Stimulated activated CD4-positive, alpha-beta T cell treated with anti-CD3 and anti-CD28 coated beads, Interleukin-1b, Interleukin-23, amount 100 ng/mL, for 48 hours (primary cell): ENCODE measurements at places on chromosomes 3 and 15.
A peak's percentile ranks its signal among the peaks of the same experiment; 100 is the strongest.

GRCh38 chr3:42476225-42477125, 26.0 kb upstream of the VIPR1 start:
- DNase-seq: no peak

GRCh38 chr3:46356276-46356675, 2.4 kb downstream of the CCR2 start:
- no peak for DNase-seq

GRCh38 chr3:108818404-108818803, 4.2 kb upstream of the TRAT1 start:
- DNase-seq: peak; percentile 69

GRCh38 chr3:172601066-172601832, 78.0 kb upstream of the TNFSF10 start:
- DNase-seq: no peak

DNA sequence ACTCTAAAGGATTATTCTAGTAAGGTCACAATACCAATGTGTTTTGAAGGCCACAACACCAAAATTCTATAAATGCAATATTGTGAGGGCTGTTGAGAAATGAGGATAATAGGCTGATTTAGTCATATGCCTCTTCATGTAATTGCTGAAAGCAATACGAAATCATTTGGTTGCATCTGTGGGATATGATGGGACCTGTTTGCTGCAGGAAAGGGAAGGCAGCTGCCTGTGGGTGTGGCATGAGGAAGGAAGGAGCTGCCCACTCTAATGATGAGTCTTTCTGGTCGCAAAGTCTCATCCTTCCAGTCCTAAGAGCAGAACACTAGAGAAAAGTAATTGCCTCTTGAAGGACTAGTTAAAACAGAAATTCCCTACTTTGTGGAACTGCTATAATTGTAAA, 245.3 kb upstream of the ZPLD1 start:
- DNase-seq: no peak

DNA sequence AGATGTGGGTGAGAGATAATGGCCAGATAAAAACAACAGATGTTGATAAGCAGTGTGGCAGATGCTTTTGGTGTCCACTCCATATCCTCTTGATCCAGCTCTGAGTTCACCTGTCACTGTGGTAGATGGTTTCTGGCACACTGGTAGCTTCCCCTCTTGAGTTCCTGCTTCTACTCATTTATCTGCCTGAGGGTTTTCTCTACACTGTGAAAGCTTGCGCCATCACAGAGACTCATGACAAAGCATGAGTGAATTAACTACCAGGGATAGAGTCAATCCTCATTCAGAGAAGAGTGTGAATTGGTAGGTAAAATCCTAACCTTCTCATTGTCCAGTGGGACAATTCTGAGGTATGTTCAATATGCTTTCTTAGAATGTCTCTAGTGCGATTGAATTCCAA, 50.0 kb upstream of the ARHGEF26 start:
- DNase-seq: no peak

- DNase-seq: no peak
These were observed 48.0 kb downstream of the RASGRP1 start for GRCh38 chr15:38516626-38517025.

GRCh38 chr15:71916834-71917233, 106.5 kb downstream of the NR2E3 start:
- DNase-seq: no peak

DNA sequence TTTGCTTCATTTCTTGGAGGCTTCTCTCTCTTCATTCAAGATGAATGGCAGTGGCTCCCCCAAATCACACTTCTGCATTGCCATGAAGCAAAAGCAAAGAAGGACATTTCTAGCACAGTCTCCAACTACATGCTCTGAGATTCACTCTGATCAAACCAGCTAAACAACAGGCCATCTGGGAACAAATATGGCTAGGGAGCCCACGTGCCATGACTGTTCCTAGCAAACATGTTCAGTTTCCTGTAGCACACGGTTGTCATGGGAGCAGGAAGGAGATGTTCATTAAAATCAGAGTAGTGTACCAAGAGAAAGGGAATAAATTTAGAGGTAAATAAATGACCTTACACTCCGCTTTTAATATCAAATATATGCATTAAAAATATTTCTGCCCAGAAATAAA, 327.3 kb downstream of the GBE1 start:
- no peak for DNase-seq

DNA sequence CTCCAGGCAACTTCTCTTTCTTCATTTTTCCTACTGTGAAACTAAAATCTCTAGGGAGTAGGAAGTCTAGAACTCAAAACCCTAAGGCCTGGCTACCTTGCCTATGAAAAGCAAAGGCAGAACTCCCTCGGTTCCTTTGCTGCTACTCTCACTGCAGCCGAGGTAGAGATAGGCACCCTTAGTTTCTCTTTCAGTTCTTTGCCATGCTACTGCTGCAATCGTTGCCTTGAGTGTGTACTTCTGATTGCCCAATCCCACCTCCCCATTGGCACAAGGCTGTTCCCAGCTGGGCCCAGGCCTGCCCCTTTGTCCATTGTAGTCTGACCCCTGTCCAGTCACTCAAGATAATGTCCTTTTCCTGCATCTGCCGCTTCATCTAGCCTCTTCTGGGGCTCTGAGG, 92.3 kb upstream of the MRPS22 start:
- DNase-seq: no peak

GRCh38 chr15:49035825-49036224, 10.4 kb downstream of the SECISBP2L start:
- DNase-seq: no peak

GRCh38 chr15:62799037-62799436, 243.5 kb upstream of the TPM1 start:
- no peak for DNase-seq

GRCh38 chr15:19984101-19984500, 557.5 kb downstream of the GOLGA6L6 start:
- no peak for DNase-seq

DNA sequence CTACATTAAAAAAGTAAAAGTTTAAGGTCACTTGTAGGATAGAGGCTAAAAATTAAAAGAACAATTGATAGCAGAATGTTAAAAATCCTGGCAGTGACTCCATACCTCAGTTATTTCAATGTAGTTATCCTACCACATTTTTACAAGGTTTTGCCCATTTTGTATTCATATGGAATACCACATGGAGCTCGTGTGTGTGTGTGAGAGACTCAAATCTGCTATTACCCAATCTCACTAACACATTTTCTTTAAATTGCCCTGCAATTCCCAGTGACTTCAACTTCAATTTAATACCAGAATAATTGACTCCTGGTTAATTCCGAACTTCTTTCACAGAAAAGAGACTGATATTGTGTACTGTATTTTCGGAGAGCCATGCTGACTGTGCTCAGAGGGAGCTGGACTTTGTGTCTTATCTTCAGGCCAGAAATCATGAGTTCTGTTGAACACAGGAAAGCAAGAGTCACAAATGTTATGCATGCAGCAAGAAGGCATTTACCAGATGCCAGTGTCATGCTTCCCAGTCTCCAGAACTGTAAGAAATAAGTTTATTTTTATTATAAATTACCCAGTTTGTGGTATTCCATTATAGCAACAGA, 529.0 kb upstream of the NECTIN3 start:
- no peak for DNase-seq

DNA sequence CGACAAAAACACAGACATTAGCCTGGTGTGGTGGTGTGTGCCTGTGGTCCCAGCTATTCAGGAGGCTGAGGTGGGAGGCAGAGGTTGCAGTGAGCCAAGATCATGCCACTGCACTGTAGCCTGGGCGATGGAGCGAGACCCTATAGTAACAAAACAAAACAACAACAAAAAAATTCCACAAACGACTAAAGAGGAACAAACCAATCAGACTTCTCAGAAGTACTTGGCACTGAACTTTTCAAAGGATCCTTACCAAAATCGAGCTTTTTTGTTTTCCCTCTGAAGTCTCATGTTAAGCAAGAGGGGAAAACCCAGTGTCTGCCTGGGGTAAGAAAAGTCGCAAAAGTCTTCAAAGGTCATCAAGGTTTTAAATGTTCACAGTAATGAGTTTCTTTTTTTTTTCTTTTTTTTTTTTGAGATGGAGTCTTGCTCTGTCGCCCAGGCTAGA, 30.1 kb upstream of the TFRC start:
- peak; percentile 19 for DNase-seq

GRCh38 chr15:60721707-60722106, 242.8 kb upstream of the ICE2 start:
- no peak for DNase-seq

DNA sequence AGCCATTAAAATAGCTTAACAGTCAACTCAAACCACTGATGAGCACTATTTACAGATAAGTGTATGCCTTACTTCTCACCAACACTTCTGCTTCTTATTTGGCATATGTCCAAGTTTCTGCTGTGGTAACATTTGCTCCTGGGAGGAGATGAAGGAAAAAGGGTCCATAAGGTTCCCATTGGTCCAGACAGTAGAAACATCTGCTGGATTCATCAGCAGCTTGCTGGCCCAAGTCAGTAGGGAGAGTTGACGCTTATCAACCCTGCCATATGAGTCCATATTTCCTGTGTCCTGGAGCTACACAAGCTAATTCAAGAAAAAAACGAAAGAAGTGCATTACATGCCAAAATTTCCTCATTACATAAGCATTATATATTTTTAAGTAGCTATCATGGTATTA, 824.5 kb downstream of the CADM2 start:
- no peak for DNase-seq

DNA sequence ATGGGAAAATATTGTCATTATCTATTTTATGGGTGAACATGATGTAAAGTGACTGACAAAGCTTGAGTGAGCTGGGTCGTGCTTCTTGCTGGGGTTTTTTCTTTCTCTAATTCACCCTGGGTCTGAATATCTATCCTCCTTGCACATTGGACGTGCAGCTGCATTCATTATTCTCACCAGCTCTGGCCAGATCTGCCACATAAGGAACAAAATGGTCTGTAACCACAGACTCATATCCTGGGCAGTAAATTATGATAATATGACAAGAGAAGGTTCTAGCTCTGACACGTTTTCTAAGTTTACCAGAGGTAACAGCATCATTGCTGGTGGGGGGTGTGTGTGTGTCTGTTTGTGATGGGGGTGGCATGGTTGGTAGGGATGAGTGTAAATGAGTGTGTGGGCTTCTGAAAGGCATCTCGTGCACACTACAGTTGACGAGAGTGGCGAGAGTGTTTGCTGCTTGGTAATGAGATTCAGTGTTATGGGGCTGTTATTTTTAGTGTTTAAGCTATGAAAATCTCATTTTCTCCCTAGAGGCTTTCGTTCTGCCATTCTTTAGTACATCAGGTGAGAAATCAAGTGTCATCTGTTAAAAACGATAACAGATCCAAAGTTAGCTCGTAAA, 418.4 kb downstream of the PDCD6IP start:
- DNase-seq: no peak

DNA sequence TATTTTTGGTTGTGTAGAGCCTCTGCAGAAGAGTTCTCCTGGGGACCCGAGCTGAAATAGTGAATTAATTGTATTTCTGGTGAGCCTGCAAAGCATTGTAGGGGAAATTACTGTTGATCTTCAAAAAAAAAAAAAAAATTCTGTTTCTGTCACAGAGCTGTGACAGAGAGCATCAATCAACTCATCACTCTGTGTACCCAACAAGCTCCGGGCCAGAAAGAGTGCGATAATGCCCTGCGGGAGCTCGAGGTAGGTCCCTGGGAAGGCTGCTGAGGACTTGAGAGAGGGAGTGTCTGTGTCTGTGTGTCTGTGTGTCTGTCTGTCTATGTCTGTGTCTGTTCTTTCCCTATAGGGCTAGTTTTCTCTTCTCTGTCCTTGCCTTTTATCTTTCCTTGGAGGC, 294.4 kb upstream of the TPM1 start:
- no peak for DNase-seq

- no peak for DNase-seq
These were observed 531 bp upstream of the MAP1A start for GRCh38 chr15:43516801-43517353.

GRCh38 chr3:156135921-156136638, 15.7 kb downstream of the KCNAB1 start:
- DNase-seq: no peak

DNA sequence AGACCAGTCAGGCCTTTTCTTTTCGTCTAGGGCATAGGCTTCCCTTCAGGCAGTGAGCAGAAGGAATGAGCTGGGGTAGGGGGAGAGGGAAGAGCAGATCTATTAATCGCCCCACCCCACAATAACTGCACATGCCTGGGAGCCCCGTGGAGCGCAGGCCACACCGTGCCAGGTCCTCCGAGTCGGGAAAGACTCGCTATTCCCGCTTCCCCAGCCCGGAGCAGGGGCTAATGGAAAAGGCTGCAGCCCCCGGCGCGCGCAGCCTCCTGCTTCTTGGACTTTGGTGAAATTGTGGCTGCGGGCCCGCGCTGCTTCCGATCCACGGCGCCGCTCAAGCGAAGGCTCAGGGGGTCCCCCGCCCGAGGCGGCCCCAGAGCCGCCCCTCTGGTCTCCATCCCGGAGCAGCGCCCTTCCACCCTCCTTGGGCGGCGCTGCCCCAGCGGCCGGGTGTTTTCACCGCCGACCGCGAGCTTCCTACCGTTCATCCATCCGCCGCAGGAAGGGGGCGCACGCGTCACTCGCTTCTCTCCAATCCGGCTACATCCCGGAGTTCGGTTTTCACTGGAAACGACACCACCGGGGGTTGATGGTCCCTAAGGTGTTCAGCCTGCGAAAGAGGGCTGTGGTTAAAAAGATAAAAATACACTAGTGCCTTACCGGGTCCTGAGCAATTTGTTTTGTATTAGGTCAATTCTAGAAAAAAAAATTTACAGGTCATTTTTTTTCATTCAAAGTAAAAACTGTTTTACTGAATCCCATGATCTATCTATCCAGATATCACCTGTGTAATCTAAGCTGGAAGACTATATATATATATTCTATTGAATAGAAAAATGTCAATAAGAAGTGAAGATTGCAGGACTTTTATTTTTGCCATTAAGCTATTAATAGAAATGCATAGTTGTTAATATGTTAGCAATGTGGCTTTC, 4.4 kb upstream of the SYNM start:
- peak; percentile 33 for DNase-seq

- no peak for DNase-seq
These were observed 18.7 kb downstream of the CFAP161 start for GRCh38 chr15:81152799-81153198.

DNA sequence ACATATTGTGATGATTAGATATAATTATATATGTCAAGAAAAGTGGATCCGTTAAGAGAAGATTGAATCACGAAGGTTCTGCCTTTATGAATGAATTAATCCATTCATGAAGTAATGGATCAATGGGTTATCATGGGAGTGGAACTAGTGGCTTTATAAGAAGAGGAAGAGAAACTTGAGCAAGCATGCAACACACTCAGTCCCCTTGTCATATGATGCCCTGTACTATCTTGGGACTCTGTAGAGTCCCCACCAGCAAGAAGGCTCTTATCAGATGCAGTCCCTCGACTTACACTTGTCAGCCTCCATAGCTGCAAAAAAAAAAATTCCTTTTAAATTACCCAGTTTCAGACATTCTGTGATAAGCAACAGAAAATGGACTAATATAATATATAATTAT, 301.9 kb downstream of the RAP2B start:
- DNase-seq: no peak

GRCh38 chr3:169242708-169243513, 420.6 kb downstream of the MECOM start:
- no peak for DNase-seq

GRCh38 chr15:31489801-31490646, 163.4 kb downstream of the KLF13 start:
- peak; percentile 44 for DNase-seq
